GM12864 (cell line): ENCODE measurements at places on chromosomes 12 and 14.

DNA sequence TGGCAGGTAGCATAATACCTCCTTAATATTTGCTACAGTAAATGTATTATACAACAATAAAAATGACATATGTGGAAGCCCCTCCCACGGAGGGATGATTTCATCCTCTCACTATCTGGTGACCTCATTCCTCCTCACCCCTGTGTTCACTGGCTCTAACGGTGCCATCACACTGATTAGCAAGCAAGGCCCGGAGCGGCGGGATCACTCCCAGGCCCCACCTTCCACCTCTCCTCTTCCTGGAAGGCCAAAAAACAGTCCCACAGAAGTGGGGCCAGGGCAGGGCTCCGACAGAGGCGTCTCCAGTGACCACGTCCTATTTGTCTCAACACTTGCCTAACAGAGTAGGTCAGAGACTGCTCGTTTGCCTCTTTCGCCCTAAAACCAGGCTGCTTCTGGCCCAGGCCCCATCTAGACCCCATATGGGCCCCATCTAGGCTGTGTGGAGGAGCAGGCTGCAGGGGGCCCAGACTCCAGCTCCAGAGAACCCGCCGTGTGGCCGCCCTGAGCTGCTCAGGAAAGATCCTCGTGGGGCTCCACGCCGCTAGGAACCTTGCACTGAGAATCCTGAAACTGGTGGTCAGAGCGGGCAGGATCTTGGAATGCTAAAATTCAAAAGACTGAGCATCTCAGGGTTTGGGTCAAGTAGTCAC, 3.7 kb downstream of the SELPLG start:
- DNase-seq = no peak

GRCh38 chr12:92294676-92295440, 149.2 kb upstream of the BTG1 start:
- no peak for DNase-seq

DNA sequence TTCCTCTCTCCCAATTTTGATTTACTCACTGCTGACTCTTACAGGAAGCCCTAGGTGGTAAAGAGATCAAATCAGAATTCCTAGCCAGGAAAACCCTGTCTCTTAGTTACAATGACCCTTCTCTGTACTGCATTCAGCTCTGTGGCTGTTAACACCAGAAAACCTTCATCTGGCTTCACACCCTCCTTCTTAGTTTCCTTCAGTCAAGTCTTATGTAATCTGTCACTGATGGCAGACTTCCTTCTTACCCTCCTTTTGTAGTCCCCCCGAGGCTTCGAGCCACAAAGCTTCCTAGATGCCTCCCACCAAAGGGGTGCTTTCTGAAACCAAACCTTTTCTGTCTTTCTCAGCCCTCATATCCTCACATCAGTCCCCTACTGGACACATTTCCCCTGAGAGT, 16.5 kb downstream of the NGDN start:
- DNase-seq = no peak

DNA sequence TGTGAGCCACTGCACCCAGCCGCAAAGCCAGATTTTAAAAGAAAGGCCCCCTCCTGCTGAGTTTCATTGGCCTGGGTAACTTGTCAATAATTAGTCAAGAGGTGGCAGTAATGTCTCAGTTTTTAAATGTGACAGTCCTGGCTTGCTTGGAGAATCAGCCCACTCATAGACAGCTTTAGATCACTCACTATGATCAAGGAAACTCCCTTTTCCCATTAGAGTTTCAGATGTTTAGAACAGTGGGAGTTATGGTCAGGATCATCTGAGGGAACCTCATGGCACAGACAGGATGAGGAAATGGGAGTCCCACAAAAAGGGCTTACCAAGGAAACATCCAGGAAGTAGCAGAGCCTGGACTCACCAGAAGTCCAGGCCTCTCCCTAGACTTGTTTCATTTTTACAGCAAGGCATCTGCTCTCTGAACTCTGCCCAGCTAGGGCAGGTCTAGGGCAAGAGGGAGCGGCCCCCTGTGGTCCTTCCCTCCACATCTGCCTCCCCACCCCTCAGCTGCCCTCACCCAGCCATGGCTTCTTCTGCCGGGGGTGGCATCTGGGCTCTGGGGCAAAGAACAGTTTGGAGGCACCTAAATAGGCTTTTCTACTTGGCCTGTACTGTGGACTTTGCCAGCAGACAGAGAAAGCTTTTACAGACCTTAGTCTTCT, 11.2 kb downstream of the BCL2L14 start:
- no peak for DNase-seq
